Fibroblast of mammary gland (primary cell): ENCODE measurements at places on chromosomes 5 and 9.

GRCh38 chr5:128228521-128228920 lies 145.0 kb downstream of the SLC12A2 start:
- peak; percentile 93 for DNase-seq

DNA sequence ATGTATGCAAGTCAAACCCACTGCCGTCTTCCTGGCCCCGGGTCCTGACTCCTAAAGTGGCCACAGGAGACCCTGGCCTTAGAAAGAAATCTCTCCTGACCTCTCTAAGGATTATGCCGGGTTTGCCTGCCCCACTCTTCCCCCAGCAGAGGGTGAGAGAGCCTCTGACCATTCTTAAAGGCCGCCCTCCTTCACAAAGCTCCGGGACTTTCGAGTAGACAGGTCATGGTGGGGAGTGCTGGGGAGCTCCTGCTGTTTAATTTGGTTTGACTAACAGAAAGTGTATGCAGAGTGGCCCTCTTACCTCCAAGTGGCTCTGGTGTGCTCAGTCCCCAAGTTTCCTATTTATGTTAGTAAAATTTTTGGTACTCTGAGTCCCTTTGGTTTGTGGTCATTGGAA lies 111.8 kb downstream of the LRRC70 start:
- no peak for DNase-seq

GRCh38 chr9:128103589-128103962 lies 24.0 kb downstream of the PTGES2 start:
- DNase-seq = no peak

DNA sequence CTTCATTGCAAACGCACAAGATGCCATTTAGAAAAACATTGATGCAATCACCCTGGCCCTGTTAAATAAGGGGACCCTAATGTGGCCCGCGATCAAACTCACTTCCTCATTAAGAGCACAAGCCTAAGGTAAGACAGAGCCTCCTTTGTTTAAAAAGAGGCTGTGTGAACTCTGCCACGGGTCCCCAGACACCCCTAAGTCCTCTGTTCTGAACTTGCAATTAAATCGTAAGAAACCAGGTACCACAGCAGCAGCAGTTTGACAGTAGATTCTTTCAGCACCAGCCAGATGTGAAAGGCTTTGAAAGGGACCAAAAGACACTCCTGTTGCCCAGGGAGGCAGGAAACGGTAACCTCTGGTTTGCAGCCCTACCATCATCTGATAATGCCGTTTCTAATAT lies 346.3 kb downstream of the TMEM167A start:
- DNase-seq = no peak

DNA sequence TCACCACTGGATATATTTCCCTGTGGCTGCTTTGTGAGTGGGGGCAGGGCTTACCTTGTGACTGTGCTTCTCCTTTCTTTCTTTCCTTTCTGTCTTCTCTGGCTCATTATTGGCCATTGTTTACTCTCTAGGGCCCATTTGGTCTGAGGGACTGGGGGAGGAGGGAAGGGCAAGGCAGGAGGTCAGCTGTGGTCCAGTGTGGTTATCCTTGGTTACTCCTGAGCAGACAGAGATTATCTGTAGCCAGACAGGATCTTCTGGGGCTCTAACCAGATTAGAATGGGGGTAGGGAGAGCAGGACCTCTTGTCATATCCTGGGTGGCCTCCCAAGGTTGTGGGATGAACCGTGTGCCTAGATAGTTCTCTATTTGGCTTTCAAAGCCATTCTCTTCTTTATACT lies 71.2 kb downstream of the ANKRD55 start:
- no peak for DNase-seq

DNA sequence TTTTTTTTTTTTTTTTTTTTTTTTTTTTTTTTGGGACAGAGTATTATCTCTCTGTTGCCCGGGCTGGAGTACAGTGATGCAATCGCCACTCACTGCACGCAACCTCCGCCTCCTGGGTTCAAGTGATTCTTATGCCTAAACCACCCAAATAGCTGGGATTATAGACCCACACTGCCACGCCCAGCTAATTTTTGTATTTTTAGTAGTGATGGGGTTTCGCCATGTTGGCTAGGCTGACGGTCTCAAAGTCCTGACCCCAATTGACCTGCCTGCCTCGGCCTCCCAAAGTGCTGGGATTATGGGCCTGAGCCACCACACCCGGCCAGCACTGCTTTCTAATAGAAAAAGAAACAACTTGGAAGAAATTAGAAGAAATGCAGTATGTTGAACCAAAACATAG lies 39.2 kb downstream of the TTC1 start:
- no peak for DNase-seq

DNA sequence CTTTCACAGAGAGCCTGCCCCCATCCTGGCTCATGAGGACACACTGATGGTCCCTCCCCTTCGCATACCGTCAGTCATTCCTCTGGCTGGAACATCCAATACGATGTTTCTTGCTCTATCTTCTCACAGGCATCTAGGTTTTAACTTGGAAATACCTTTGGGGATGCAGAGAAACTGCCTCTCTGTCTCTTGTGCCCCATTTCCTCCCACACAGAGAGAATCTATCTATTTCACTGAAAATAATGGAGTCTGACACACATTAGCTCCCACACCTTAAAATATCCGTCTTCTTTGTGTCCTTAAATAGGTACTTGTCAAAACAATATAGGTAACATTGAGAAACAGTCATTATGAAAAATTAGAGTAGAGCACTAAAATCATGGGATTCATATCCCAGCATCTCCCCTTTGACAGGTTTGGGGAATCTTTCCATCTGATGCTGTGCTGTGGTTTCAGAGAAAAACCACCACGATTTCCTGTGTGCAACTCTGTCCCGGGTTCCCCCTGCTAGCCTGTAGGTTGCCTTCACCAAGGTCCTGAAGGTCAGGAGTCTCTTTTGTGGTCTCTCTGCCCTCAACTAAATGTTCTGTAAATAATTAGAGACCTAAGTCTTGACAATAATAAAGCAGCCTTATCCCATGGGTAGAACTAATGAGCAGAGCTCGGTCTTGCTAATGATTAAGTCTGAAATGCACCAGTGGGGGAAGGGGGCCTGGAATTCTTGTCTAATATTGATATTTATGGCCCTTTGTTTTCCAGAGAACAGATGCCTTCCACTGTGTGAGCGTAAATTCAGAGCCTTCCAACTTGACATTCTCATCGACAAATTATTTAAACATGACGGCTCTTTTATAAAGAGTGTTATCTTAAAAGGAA lies 371.0 kb downstream of the ICE1 start:
- no peak for DNase-seq

DNA sequence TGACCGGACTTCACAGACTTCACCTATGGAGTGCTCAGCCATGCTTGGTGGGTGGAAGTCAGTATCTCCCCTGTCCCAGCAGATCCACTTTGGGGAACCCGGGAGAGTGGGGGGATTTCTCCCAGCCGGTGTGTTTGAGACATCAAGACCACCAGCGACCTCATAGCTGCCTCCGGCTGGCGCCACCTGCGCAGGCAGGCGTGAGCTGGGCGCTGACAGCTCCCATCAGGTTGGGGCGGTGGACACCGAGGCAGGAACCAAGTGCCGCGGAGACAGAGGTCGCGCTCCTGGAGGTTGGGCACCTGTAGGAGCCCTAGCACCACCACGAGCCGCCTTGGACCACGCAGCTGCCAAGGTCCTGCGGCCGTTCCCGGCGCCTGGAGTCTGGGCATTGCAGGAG lies 124.0 kb upstream of the LARP1 start:
- DNase-seq = no peak

GRCh38 chr9:98929895-98930341 lies 13.8 kb upstream of the COL15A1 start:
- DNase-seq = peak; percentile 82

GRCh38 chr9:37920471-37921167 lies 16.7 kb upstream of the SLC25A51 start:
- DNase-seq = no peak

DNA sequence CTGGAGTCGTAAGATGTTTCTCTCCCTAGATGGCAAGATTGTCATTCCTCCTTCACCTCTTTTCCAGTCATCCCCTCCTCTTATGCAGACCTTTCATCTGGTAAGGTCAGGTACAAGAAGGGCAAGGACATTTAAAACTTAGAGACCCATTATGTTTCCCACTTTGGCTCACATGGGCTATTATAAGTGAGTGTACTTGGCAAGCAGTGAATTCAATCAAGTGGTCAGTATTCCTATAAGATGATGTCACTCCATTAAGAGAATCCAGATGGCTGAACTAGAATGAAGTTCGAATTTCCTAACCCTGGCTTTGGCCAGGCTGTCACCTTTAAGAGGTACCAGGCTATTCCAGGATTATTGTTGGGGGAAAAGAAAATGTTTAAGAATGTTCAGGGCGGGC lies 32.2 kb downstream of the ZNF131 start:
- peak; percentile 89 for DNase-seq

GRCh38 chr5:138542180-138542955 lies 668 bp downstream of the ETF1 start:
- no peak for DNase-seq

GRCh38 chr5:34415559-34416198 lies 240.4 kb upstream of the RAI14 start:
- DNase-seq = peak; percentile 38

- DNase-seq = no peak
Observed at GRCh38 chr5:37893434-37894134, 53.7 kb upstream of the GDNF start.

DNA sequence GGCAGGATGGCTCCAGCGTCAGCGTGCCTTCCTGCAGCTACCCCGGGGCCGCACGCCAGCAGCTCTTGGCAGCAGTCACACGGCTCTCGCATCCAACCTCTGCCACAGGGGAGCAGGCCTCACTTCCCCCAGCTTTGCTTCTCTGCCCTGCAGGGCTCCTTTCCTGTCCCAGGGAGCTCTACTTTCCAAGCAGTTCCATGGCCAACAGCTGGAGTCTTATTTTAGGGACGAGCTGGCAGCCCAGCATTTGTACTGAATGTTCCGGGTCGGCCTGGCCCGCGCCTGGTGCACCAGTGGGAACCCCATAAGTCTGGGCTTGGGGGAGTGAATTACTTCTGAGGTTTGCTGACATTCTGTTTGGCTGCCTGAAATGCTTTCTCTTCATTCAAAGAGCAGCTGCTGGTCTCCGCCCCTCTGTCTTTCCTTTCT lies 34.6 kb downstream of the GADD45G start:
- DNase-seq = no peak

DNA sequence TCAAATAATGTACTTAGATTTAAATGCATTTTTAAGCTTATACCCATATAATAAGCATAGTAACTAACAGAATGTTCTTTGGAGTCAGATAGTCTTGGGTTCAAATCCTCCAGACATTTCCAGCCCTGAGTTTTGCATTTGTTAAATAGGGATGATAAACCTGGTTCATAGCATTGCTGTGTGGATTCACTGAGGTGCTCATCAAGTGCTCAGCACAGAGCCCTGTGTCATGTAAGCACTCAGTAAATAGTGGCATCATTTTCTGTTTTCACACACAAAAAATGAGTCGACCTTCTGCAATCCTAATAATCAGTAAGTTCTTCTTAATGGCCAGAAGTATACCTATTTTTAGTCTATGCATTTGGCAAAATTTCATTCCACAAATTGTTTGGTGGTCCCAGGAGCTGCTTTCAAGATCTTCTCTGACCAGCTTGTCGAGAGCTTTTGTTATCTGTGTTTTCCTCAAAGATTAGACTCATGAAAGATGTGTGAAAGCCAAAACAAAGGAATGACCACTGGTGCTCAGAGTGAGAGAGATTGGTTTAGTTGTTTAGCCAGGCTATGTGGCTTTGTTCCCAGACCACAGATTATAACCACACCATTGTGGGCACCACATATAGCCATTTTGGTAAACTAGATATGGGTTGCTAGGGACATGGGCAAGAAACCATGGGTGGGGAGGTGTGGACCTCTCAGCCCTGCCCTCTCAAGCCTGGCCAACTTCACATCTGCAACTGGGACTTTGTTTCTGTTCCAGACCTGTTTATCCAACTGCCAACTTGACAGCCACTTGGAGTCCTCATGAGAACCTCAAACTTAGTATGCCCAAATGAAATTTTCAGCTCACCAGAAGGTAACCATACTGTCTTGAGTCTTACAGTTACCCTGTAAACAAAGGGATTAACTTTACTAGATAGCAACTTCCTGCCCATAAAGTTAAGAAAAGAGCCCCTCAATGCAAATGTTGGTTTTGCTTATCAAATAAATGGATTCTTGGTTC lies 45.0 kb downstream of the DOCK8 start:
- no peak for DNase-seq

- DNase-seq = no peak
Observed at GRCh38 chr9:93591301-93592007, 15.1 kb downstream of the PHF2 start.

DNA sequence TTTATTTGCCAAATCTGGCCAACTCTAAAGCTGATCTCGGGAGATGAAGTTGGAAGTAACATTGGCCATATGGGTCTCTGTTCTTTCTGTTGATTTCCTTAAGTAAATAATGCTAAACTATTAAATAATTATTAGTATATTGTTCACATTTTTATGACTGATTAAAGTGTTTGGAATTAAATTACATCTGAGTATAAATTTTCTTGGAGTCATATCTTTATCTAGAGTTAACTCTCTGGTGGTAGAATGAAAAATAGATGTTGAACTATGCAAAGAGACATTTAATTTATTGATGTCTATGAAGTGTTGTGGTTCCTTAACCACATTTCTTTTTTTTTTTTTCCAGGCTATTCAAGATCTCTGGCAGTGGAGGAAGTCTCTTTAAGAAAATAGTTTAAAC lies 9.3 kb upstream of the FGF18 start:
- DNase-seq = no peak

DNA sequence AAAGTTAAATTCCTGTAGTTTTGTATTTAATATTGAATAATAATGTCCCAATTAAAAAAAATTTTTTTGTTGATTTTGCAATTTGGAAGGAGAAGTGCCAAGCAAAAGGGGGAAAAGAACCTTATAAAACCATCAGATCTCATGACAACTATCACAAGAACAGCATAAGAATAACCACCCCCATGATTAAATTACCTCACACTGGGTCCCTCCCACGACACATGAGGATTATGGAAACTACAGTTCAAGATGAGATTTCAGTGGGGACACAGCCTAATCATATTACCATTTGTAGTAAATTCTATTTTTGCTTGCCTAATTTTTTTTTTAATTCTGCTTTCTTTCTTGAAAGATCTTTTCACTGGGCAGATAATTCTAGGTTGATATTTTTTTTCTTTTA lies 33.4 kb upstream of the FCHO2 start:
- no peak for DNase-seq

- DNase-seq = no peak
Observed at GRCh38 chr5:142306077-142306502, 18.7 kb downstream of the SPRY4 start.

DNA sequence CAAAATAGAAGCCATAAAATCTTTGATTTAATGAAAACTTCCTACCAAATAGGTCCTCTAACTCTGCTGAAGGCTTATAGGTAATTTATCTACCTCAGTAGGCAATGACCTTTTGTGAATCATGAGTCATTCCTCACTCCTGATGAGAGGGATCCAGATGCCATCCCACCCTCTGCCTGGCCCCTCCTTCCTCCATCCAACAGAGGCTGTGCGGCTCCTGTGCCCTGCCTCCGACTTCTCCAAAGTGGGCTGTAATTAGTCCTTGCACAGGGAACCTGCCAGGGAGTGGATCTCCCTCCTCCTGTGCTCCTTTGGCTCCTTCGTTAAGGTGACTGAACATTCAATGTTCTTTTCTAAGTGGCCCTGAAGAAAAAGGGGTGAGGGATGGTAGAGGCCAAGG lies 213.9 kb upstream of the TBCA start:
- DNase-seq = no peak
